ENCODE measurements at places on chromosomes 2 and 18. TPM values are rescaled to one million over a fixed set of nuclear protein-coding genes. Genes with fewer than 3 reads are reported as not detected.

The CRYGD gene
- total RNA-seq = not detected

DNA sequence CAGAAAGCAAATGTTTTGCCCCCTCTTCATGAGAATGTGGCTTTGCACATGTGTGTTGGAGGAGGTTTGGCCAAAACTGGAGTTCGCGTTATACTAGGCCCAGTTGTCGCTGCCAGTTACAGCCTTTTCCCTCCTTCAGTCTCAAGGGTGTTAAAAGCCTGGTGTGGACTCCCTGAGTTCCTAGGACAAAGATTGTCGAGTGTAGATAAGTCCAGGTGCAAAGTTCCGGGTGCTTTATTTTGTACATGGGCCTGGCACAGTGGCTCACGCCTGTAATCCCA, 542 bp upstream of the RNF103 start:
- DNase-seq = no peak

GRCh38 chr2:177193240-177193639, 19.4 kb upstream of the HNRNPA3 start:
- no peak for DNase-seq

- DNase-seq = no peak
These were observed 33.1 kb upstream of the STON1 start for GRCh38 chr2:48496849-48497248.

All from kidney epithelial cell (primary cell).